ENCODE measurements at places on chromosomes 13 and 19.

DNA sequence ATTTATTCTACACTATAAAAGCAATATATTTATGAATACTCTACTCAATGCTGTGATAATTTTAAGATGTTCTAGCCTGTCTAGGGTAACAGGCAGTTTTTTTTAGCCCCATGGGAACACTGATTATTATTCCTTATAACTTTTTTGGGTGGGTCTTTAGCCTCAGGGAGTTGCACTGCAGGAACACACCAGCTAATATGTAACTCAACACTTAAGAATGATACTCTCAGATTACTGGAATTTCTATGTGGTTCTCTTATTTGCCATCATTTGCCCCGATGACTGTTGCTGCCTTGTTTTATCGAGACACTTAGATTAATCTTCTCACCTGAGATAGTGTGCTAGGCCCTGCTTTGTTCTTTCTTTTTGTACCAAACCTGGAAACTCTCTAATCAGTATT, 396.9 kb upstream of the SLITRK1 start:
- no peak for DNase-seq
- H3K4me3 ChIP-seq: no peak overlapping the region
- no peak overlapping the region for H3K27ac ChIP-seq

DNA sequence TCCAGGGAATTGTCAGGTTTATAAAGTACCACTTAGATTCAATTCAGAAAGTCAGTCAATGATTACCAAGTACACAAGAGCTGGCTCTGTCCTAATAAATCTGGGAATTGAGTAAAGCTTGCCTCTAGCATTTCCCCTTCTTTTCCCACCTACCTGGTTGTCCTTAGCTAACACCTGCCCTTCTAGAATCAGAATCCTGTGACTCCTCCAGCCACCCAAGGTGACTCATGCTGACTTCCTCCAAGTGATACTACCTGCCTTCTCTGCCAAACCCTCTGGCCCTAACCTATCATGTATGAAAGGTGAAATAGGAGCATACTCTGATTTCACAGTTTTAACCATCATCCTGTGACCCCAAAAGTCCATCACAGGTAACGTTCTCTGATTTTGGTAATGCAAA, 151.2 kb downstream of the DIAPH3 start:
- H3K27ac ChIP-seq: no peak overlapping the region
- DNase-seq: no peak
- H3K4me3 ChIP-seq: no peak overlapping the region
- H3K36me3 ChIP-seq: no peaks in the 10 kb centered on the region
- no peaks in the 10 kb centered on the region for H3K4me1 ChIP-seq
- H3K27me3 ChIP-seq: no peaks in the 10 kb centered on the region

- no peaks in the 10 kb centered on the region for H3K4me1 ChIP-seq
- no peak overlapping the region for H3K27ac ChIP-seq
- DNase-seq: no peak
- H3K4me3 ChIP-seq: no peak overlapping the region
Observed at GRCh38 chr13:77530875-77531274, 4.6 kb upstream of the SCEL start.

- H3K27ac ChIP-seq: peak overlapping the region; percentile 92
- peak overlapping the region; percentile 87 for H3K4me3 ChIP-seq
- no peak for DNase-seq
- peaks cover 10% of the 10 kb centered on the region for H3K36me3 ChIP-seq
- no peaks in the 10 kb centered on the region for H3K27me3 ChIP-seq
Observed at GRCh38 chr19:10565028-10565566, 713 bp downstream of the KRI1 start.

DNA sequence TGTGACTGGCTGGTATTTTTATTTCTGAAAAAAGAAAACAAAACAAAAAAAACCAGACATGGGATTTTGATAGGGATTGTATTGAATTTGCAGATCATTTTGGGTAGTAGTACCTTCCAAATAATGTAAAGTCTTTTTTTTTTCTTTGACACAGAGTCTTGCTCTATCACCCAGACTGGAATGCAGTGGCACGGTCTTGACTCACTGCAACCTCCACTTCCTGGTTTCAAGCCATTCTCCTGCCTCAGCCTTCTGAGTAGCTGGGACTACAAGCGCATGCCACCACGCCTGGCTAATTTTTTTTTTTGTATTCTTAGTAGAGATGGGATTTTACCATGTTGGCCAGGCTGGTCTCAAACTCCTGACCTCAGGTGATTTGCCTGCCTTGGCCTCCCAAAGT, 4.2 kb downstream of the ZNF101 start:
- H3K36me3 ChIP-seq: peaks cover 23% of the 10 kb centered on the region
- DNase-seq: no peak
- H3K4me3 ChIP-seq: no peak overlapping the region
- H3K4me1 ChIP-seq: peaks cover 10% of the 10 kb centered on the region
- no peaks in the 10 kb centered on the region for H3K27me3 ChIP-seq

- no peak overlapping the region for H3K4me3 ChIP-seq
- no peak for DNase-seq
- no peaks in the 10 kb centered on the region for H3K36me3 ChIP-seq
- H3K27ac ChIP-seq: no peak overlapping the region
Observed at GRCh38 chr19:47187797-47188196, 43.2 kb downstream of the BBC3 start.

- H3K36me3 ChIP-seq: peaks cover 72% of the 10 kb centered on the region
- no peak overlapping the region for H3K4me3 ChIP-seq
- no peak overlapping the region for H3K27ac ChIP-seq
- no peaks in the 10 kb centered on the region for H3K4me1 ChIP-seq
- H3K27me3 ChIP-seq: no peaks in the 10 kb centered on the region
Observed at GRCh38 chr19:4660993-4661392, 9.1 kb downstream of the MYDGF start.

GRCh38 chr19:7751157-7751783, 3.9 kb upstream of the CD209 start:
- H3K4me3 ChIP-seq: no peak overlapping the region
- no peak overlapping the region for H3K27ac ChIP-seq
- H3K4me1 ChIP-seq: no peaks in the 10 kb centered on the region
- no peaks in the 10 kb centered on the region for H3K36me3 ChIP-seq
- DNase-seq: no peak

GRCh38 chr13:78437781-78438180, 165.6 kb downstream of the POU4F1 start:
- no peak for DNase-seq
- no peaks in the 10 kb centered on the region for H3K27me3 ChIP-seq
- H3K36me3 ChIP-seq: no peaks in the 10 kb centered on the region
- no peak overlapping the region for H3K27ac ChIP-seq

DNA sequence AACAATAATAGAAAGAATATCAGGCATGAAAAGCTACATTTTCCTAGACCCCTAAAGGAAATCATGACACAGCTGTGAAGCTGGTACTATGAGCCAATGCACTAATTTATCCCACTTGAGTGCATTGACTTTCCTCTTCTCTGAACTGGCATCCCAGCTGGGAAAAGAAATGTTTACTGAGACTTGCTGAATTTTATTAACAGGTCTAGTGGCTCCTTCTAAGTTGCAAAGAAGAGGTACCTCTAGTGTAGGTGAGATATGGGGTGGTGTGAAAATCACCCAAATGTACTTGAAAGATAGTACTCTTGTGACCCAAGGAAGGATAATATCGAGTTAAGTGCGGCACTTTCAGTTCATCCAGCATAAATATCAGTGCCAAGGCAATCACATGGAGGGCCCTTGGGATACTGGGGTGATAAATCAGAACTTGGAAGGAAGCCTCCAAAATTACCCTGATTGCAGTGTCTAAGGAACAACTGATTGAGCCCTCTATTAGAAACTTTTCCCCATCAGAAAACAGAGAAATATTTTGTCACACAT, 369.2 kb downstream of the PCDH9 start:
- no peaks in the 10 kb centered on the region for H3K27me3 ChIP-seq
- DNase-seq: no peak
- no peak overlapping the region for H3K4me3 ChIP-seq
- H3K27ac ChIP-seq: no peak overlapping the region
- H3K4me1 ChIP-seq: no peaks in the 10 kb centered on the region

DNA sequence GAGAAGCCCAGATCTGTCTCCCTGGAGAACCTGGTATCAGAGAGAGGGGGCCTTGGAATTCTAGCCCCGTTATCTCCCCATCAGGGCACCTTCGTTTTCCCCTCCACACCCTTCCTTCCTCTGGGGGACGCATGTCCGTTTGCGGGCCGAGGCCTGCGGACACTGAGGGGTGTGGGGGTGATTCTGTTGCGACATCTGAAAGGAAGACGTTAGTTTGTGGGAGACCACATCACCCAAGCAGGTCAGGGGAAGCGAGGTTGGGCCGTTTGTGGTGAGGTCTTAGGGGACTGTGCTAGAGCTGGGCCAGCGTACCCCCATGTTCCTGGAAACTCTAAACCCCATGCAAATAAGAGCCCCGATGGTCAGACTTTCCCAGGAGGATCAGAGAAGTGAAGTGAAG, 3.7 kb upstream of the HSH2D start:
- H3K36me3 ChIP-seq: no peaks in the 10 kb centered on the region
- no peaks in the 10 kb centered on the region for H3K27me3 ChIP-seq
- H3K27ac ChIP-seq: no peak overlapping the region
- H3K4me1 ChIP-seq: no peaks in the 10 kb centered on the region

- no peaks in the 10 kb centered on the region for H3K36me3 ChIP-seq
- no peak overlapping the region for H3K4me3 ChIP-seq
- H3K27ac ChIP-seq: no peak overlapping the region
- no peak for DNase-seq
Observed at GRCh38 chr13:50403311-50403710, 388.1 kb downstream of the KCNRG start.

GRCh38 chr13:73765651-73766384, 368.4 kb downstream of the KLF12 start:
- peak overlapping the region; percentile 26 for H3K4me3 ChIP-seq
- H3K36me3 ChIP-seq: no peaks in the 10 kb centered on the region
- peak overlapping the region; percentile 79 for H3K27ac ChIP-seq
- peaks cover 44% of the 10 kb centered on the region for H3K4me1 ChIP-seq
- H3K27me3 ChIP-seq: no peaks in the 10 kb centered on the region

- H3K4me3 ChIP-seq: no peak overlapping the region
- peaks cover 10% of the 10 kb centered on the region for H3K27me3 ChIP-seq
- no peak overlapping the region for H3K27ac ChIP-seq
- DNase-seq: no peak
- peaks cover 3% of the 10 kb centered on the region for H3K4me1 ChIP-seq
Observed at GRCh38 chr19:45952686-45953505, 20.8 kb downstream of the NOVA2 start.

GRCh38 chr13:27919934-27920676, at the start of gene PDX1:
Gene PDX1, plus strand, starts transcription at chr13:27920000. Its CDS starts 139 bp downstream, at chr13:27920139.
- peak within 1 kb of the TSS; percentile 63 for H3K4me3 ChIP-seq
- no peak for DNase-seq
- H3K36me3 ChIP-seq: no peaks in the 10 kb centered on the region

GRCh38 chr13:62243106-62243505, 827.5 kb upstream of the PCDH20 start:
- no peak for DNase-seq
- no peaks in the 10 kb centered on the region for H3K36me3 ChIP-seq
- no peak overlapping the region for H3K27ac ChIP-seq
- no peaks in the 10 kb centered on the region for H3K27me3 ChIP-seq
- no peaks in the 10 kb centered on the region for H3K4me1 ChIP-seq
- H3K4me3 ChIP-seq: no peak overlapping the region

DNA sequence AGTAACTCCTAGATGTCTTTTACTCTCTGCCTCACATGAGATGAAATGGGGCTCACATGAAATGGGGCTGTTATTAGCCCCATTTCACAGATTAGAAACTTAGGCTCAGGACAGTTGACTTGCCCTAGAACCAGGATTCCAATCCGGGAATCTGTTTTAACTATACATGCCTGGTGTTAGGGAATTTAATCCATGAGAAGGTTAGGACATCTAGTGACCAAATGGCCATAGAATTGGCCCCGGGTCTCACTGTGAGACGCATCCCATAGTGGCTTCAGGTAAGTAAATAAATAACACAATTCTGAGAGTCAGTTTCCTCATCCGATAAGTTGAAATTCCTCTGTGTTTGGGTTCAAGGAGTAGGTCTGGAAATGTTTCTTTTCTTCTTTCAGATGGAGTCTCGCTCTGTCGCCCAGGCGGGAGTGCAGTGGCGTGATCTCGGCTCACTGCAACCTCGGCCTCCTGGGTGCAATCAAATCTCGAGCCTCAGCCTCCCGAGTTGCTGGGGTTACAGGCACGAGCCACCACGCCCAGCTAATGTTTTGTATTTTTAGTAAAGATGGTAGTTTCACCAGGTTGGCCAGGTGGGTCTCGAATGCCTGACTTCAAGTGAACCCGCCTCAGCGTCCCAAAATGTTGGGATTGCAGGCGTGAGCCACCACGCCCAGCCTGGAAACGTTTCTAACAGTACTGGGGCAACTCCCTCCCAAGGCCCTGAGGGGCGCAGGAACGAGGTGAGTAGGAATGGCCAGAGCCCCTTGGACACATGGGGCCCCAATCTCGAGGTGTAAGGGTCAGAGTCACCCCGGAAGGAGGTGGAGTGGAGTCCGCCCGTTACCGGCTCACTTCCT, 1.2 kb upstream of the ZNF574 start:
- H3K36me3 ChIP-seq: no peaks in the 10 kb centered on the region
- H3K27ac ChIP-seq: peak overlapping the region; percentile 94
- H3K27me3 ChIP-seq: peaks cover 3% of the 10 kb centered on the region
- peaks cover 15% of the 10 kb centered on the region for H3K4me1 ChIP-seq

GRCh38 chr19:13262450-13262849, 112.2 kb downstream of the IER2 start:
- H3K36me3 ChIP-seq: no peaks in the 10 kb centered on the region
- H3K27me3 ChIP-seq: no peaks in the 10 kb centered on the region
- no peaks in the 10 kb centered on the region for H3K4me1 ChIP-seq
- no peak overlapping the region for H3K4me3 ChIP-seq

GRCh38 chr19:58549664-58550361, 5.1 kb downstream of the CHMP2A start:
- peaks cover 26% of the 10 kb centered on the region for H3K4me1 ChIP-seq
- peaks cover 3% of the 10 kb centered on the region for H3K36me3 ChIP-seq
- no peak for DNase-seq
- H3K27me3 ChIP-seq: no peaks in the 10 kb centered on the region

- H3K4me3 ChIP-seq: no peak overlapping the region
- DNase-seq: no peak
- no peaks in the 10 kb centered on the region for H3K4me1 ChIP-seq
- no peaks in the 10 kb centered on the region for H3K36me3 ChIP-seq
- H3K27ac ChIP-seq: no peak overlapping the region
Observed at GRCh38 chr13:54958781-54959180, 1930.2 kb downstream of the OLFM4 start.

GRCh38 chr19:42846597-42846996, 32.9 kb downstream of the PSG1 start:
- H3K4me3 ChIP-seq: no peak overlapping the region
- no peak overlapping the region for H3K27ac ChIP-seq
- no peaks in the 10 kb centered on the region for H3K27me3 ChIP-seq

GRCh38 chr13:24995225-24995804, 100.6 kb upstream of the PABPC3 start:
- no peaks in the 10 kb centered on the region for H3K4me1 ChIP-seq
- DNase-seq: peak; percentile 16
- no peak overlapping the region for H3K4me3 ChIP-seq

- no peak overlapping the region for H3K4me3 ChIP-seq
- H3K4me1 ChIP-seq: no peaks in the 10 kb centered on the region
- DNase-seq: no peak
- no peaks in the 10 kb centered on the region for H3K36me3 ChIP-seq
Observed at GRCh38 chr19:21947775-21948174, 63.0 kb downstream of the ZNF208 start.

Measured in gastrocnemius medialis (tissue), 4 donors.